Stimulated activated CD4-positive, alpha-beta T cell treated with anti-CD3 and anti-CD28 coated beads, Interleukin-1b, Interleukin-23, amount 100 ng/mL, for 24 hours (primary cell): ENCODE measurements at places on chromosomes 5 and 9.

GRCh38 chr5:2038321-2039179 is 155.8 kb upstream of the IRX4 start:
- DNase-seq: peak; percentile 49

- no peak for DNase-seq
Observed at GRCh38 chr9:28956116-28956880, 1383.0 kb upstream of the C9orf72 start.

DNA sequence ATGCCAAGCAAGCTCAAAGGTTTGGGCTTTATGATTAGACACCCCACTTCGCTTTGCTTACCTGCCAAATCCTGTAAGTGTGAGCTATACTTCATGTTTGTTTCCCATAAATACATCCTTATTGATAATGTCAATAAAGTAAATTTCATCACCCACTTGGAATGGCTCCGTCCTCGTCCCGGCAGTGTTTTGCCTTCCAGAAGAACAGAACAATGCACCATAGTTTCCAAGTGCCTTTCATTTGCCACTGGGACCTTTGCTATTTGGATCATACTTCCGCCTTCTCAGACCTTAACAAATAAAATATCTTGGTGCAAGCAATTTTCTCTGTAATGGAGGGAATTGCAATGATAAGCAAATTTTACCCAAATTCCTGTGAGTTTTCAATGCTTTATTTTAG is 229.3 kb downstream of the PIK3R1 start:
- DNase-seq: no peak

- no peak for DNase-seq
Observed at GRCh38 chr5:163259495-163259894, 177.9 kb upstream of the CCNG1 start.

GRCh38 chr9:130664251-130665028 is at the start of gene PRDM12:
TSS of gene PRDM12 (plus strand) at chr9:130664594. CDS start at chr9:130664654, 60 bp downstream.
- no peak for DNase-seq

- no peak for DNase-seq
Observed at GRCh38 chr9:6144947-6145346, 70.7 kb upstream of the IL33 start.

- no peak for DNase-seq
Observed at GRCh38 chr9:126830827-126831226, 26.0 kb downstream of the ZBTB43 start.

DNA sequence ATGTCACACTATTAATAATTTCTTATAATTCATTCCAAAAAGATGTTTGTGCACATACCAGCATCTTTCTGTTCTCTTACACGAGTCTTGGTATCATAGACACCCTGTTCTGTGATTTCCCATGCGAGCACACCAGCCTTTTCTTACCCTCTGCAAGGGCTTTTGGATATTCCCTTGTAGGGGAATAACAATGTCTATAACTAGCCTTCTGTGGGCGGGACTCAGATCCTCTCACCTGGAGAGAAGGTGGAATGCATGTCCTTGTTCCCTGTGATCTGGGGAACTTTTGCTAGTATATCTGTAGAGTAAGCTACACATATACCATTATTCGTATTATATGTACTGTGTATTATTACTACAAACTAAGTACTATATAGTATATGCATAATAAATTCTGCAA is 44.8 kb downstream of the EHMT1 start:
- no peak for DNase-seq

- no peak for DNase-seq
Observed at GRCh38 chr9:108551030-108551841, 304.6 kb downstream of the ACTL7B start.
